NCI-H2107 (cell line): ENCODE measurements at places on chromosomes 16 and 17.

- DNase-seq: peak; percentile 25
These were observed 2.3 kb downstream of the RPUSD1 start for GRCh38 chr16:785563-786535.

GRCh38 chr17:42678951-42679491, 2.2 kb upstream of the PLEKHH3 start:
- DNase-seq: peak; percentile 43

- peak; percentile 26 for DNase-seq
These were observed 4.7 kb downstream of the PLEKHG4 start for GRCh38 chr16:67283826-67284555.

- no peak for DNase-seq
These were observed 12.5 kb upstream of the SLC4A1 start for GRCh38 chr17:44280392-44280937.
